Stimulated activated CD4-positive, alpha-beta T cell treated with anti-CD3 and anti-CD28 coated beads, Interleukin-1b, Interleukin-23, amount 100 ng/mL, for 48 hours (primary cell): ENCODE measurements at places on chromosomes 11 and 22.

DNA sequence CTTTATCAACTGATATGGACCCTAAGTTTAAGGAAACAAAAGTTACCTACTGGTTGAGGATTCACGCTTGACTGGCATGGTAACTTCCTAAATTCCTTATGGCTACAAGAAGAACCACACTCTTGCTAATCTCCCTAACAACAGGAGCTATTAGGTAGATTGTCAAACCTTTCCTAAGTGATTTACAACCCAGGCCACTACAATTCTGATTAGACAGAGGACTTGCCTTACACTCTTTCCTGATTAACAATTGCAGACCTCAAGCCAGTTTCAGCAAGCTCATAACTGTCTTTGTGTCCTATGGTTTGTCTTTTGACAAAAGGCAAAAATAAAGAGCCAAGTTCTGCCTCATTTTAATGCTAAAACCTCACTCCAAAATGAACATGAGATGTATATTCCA, 16.3 kb downstream of the OR52K2 start:
- no peak for DNase-seq

DNA sequence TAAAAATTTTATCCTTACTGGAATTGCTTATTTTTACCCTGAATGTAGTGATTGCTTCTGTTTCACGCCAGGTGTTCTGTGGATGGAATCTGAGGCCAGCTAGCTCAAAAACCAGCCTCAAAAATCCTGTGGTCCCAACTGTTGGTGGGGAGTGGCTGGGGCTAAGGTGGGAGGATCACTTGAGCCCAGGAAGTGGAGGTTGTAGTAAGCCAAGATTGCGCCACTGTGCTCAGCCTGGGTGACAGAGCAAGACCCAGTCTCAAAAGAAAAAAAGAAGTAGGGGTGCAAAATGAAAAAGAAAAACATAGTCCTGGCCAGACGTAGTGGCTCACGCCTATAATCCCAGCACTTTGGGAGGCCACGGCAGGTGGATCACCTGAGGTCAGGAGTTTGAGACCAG, 27.0 kb upstream of the SLC5A1 start:
- no peak for DNase-seq

DNA sequence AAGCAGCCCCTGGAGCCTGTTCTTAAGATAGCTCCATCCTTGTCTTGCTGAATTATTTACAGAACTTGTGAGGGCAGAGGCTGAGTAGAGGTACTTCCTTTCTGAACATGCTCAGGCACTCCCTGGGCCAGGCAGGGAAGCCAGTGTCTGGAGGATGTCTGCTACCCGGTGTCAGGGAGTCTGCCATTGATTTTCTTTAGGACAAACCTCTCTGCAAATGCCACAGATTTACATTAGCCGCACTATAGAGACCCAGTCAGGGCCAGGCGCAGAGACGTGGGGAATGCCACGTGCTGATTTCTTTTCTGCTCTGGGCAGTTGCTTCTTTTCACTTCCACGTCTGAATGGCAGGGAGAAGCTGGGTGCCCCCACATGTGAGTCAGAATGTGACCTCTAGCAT, 585.5 kb downstream of the NTM start:
- DNase-seq = no peak

- DNase-seq = no peak
Observed at GRCh38 chr11:111672949-111673348, 70.7 kb downstream of the SIK2 start.

DNA sequence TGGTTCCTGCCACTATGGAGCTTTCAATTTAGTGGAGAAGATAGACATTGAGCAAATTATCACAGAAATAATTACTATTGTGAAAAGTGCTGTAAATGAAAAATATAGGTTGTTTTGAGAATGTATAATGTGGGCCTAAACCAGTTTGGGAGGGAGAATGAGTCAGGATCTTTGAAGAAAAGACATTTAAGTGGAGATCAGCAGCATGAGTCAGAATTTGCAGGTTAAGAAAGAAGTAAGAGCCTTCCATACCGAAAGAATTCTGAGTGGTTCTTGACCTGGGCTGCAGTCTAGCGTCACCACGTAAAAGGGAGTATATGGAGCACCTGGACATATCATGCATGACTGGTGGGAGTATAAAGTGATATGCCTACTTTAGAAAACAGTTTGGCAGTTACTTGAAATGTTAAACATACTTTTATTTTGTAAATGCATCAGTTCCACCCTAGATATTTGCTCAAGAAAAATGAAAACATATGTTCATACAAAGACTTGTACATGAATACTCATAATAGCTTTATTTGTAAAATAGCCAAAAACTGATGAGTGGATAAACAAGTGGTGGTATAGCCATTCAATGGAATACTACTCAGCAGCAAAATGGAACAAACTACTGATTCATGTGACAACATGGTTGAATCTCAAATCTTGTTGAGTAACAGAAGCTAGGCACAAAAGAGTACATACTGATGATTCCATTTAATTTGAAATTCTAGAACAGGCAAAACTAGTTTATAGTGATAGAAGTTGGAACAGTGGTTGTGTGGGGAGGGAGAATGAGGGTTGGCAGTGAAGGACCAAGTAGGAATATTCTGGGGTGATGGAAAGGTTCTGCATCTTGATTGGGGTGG, 99.2 kb downstream of the STIM1 start:
- DNase-seq = no peak

DNA sequence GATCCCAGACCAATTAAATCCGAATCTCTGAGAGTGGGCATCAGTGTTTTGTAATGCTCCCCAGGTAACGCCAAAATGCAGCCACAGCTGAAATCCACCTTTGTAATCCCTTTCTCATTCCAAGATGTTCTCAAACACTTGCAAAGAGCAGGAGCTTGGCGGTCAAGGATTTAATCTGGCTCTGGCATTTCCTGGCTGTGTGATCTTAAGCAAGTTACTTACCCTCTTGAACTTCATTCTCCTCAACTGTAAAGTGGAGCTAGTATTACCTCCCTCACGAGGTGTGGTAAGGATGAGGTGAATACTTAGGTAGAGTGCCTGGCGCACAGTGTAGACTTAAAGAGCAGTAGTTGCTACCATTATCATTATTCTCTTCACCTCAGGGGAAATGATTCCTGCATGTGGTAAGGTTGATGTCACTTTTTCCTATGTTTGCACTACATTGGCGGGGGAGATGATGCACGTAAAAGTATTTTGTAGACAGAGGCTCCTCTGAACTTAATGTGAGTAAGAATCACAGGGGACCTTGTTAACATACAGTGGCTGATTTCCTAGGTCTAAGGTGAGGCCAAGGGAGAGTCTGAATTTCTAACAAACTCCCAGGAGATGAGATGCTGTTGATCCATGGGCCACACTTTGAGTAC, 210.4 kb upstream of the PITPNB start:
- DNase-seq = no peak

GRCh38 chr11:35260342-35260985, 121.5 kb downstream of the CD44 start:
- DNase-seq = no peak

DNA sequence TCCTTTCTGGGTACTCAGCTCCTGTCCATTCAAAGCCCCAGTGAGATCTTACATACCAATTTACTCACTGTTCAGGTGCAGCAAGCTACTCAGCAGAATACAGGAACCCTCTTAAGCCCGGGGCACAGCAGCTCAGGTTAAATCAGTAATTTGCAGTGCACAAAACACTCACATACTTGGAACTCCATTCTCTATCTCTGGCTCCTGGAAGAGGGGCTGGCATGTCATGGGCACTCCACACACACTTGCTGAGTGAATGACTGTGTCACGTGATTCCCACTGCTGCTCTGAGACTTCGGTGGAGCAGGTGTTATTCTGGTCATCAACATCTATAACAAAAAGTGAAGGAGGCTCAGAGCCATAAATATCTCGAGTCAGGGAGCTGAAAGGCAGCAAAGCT, 157.3 kb upstream of the BDNF start:
- no peak for DNase-seq

- no peak for DNase-seq
Observed at GRCh38 chr11:105767931-105768330, 158.1 kb downstream of the GRIA4 start.

DNA sequence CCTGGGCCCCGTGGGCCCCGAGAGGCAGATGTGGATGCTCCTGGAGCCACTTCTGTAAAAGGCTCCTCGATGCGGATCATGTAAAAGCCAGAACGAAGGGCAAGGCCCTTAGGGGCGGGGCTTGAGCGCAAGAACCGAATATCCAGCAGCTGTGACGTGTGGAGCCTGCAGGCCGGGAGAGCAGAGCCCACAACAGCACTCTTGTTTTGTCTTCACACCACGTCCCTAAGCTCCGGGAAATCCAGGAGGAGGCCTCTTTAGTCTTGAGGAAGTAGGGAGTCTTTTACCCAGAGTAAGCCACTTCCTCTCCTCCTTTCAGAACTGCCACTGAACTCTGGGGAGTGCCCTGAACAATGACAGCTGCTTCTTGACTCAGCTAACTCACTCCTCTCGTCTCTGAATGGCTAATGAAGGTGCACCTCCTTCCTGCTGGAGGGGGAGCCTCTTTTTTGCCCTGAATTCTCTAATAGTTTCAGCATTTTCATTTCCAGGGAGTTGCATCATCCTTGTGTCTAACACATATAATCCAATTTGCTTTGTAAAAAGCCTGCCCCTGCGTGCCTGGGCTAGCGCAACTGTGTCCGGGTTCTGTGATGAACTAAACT, 12.5 kb downstream of the L3MBTL2 start:
- DNase-seq = peak; percentile 49

GRCh38 chr11:67562963-67563704, 20.5 kb upstream of the GSTP1 start:
- DNase-seq = no peak

DNA sequence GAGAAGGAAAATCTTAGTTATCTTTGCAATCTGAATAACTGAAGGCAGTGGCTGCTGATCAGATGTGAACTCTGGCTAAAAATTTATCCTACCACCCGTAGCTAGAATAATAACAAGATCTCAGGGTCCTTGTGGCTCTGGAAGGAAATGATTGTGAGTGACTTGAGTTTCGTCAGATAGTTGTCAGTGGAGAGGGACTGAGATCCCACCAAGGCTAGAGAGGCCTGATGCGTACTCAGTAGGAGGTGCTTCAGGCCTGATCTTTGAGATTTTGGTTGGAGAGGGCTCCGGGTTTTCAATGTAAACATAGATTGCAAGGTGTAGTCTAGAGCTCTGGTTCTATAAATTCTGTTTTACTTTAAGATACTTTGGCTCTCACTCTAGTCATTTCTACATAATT, 1.4 kb downstream of the MADD start:
- DNase-seq = no peak

DNA sequence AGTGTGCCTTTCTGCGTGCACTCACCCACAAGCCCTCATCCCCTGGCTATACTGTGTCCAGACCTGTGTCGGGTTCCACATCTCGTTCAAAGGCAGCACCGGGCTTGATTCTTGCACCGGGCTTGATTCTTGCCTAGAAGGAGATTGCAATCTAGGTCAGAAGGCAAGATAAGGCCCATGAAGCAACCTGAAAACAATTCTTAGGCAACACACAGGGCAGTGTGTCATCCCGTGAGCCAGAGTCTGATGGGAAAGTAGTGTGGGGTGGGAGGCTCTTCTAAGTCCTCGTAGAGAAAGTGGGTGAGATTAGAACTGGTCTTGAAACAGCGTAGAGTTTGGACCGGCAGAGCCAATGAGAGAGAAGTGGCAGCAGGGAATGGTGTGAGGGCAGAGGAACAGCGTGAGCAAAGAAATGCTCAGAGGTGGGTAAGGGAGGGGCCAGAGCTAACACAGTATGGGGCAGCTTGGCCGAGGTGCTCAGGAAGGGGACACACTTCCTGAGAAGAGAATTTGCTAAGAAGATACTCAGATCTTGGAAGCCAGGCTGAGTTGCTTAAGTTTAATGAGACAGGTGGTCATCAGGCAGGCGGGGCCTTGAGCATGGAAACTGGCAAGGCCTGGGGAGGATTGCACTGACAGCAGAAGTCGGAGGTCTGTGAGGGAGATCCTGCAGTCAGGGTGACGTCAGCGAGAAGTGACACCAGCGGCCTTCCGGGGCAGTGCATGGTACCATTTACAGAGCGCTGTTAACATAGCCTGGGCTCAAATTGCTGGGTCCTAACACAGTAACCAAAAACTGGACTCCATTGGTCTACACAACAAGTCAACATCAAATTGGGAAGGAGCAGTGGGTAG, 40.7 kb upstream of the DKK3 start:
- no peak for DNase-seq

GRCh38 chr22:17606496-17606895, 22.1 kb downstream of the ATP6V1E1 start:
- DNase-seq = no peak
